Astrocyte of the spinal cord (primary cell): ENCODE measurements at places on chromosomes 11 and 22.

- DNase-seq = peak; percentile 55
These were observed at the start of the genes COMT and TXNRD2 for GRCh38 chr22:19941365-19942082. COMT (plus strand) TSS chr22:19941772; CDS start chr22:19962527, 20,755 bp downstream. TXNRD2 (minus strand) TSS chr22:19941818; CDS start chr22:19941803, 15 bp downstream.

DNA sequence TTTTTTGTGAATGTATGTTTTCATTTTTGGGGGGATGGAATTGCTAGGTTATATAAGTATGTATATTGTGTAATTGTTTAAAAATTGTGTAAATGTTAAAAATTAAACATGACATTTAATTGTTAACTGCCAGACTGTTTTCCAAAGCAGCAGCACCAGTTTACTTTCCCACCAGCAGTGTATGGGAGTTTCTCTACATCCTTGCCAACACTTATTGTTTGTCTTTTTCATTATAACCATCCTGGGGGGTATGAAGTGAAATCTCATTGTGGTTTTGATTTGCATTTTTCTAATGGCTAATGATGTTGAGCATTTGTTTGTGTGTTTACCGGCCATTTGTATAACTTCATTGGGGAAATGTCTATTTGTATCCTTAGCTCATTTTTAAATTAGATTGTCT lies 31.7 kb upstream of the RRAS2 start:
- DNase-seq = no peak

- no peak for DNase-seq
These were observed 339.5 kb upstream of the LUZP2 start for GRCh38 chr11:24157316-24157715.

DNA sequence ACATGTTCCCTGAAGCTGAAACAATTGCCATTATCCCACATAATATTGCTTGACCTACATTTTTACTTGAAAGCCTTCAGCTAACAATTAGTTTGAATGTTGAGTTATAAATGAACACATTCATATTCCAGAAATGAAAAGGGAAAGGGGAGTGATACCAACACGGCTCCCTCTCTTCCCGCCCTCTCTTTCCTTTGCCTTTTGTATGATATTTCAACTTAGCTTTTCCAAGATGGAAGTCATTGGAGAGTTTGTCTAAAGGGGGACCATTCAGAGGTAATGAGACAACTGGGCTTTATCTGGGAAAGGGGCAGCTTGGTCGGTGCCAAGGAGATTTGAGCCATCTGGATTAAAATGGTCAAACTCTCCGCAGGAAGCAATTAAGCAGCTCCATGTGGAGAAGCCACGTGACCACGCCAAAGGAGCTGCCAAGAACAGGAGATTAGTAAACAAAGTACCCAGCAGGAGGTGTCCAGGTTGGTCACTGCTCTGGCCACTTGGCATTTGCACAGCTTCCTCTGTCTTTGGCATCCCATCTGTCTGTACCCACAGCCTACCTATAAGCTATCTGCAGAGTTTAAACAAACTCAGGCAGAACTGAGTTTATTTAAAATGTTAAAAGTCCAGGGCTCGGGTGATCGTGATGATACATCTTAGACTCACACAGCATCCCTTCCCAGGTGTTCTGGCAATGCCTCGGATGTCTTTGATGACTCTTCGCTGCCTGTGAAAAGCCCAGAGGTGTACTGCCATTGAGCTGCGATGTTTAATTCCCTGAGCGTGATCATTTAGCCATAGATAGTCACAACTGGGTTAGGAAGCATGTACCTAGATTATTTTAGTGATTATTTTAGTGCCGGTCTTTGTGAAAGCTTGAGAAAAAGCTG lies 735.9 kb downstream of the NTM start:
- DNase-seq = peak; percentile 80

GRCh38 chr11:14908214-14908880 lies 16.3 kb upstream of the CYP2R1 start:
- DNase-seq = peak; percentile 41

DNA sequence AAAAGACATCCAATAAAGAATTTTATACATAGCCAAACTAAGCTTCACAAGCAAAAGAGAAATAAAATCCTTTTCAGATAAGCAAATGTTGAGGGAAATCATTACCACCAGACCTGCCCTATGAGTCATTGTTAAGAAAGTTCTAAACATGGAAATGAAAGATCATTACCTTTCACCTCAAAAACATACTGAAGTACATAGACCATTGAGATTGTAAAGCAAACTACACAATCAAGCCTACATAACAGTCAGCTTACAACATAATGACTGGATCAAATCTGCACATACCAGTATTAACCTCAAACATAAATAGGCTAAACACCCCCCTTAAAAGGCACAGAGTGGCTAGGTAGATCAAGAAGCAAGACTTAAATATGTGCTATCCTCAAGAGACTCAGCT lies 501.0 kb upstream of the LUZP2 start:
- peak; percentile 52 for DNase-seq

DNA sequence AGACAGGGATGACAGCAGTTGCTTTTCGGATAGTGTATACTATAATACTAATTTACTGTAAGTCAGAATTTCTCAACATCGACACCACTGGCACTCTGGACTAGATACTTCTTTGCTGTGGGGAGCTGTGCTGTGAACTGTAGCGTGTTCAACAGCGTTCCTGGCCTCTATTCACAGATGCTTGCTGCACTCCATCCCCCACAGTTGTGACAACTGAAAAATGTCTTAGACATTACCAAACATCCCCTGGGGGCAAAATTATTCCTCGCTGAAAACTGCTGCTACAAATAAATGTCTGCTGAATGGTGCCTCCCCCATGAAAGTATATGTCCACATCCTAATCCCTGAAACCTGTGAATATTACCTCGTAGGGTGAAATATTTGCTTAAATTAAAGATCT lies 7.5 kb upstream of the SLC15A3 start:
- DNase-seq = no peak

DNA sequence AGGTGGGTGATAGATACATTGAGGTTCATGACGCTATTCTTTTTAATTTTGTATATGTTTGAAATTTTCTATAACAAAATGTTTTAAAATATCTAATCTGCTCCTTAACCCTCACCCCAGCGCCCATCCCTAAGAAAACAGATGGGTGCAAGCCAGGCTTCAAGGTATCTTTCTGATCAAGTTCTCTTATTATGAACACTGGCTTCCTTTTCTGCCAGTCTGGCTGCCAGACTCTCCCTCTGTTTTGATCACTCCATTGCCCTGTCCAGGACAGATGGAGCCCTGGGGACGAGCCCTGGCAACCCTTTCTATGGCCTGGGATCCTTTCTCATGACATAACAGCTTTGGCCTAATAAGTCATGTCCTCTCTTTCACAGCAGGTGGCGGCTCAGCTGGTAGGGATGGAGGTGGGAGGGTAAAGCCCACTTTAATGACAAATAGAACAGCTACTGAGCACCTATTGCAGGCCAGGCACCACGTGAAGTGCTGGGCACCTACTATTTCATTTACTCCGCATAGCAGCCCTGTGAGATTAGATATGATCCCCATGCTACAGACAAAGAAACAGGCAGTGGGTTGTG lies 38.4 kb downstream of the DRD2 start:
- DNase-seq = no peak

- DNase-seq = peak; percentile 56
These were observed 25.6 kb upstream of the TH start for GRCh38 chr11:2196970-2197770.

DNA sequence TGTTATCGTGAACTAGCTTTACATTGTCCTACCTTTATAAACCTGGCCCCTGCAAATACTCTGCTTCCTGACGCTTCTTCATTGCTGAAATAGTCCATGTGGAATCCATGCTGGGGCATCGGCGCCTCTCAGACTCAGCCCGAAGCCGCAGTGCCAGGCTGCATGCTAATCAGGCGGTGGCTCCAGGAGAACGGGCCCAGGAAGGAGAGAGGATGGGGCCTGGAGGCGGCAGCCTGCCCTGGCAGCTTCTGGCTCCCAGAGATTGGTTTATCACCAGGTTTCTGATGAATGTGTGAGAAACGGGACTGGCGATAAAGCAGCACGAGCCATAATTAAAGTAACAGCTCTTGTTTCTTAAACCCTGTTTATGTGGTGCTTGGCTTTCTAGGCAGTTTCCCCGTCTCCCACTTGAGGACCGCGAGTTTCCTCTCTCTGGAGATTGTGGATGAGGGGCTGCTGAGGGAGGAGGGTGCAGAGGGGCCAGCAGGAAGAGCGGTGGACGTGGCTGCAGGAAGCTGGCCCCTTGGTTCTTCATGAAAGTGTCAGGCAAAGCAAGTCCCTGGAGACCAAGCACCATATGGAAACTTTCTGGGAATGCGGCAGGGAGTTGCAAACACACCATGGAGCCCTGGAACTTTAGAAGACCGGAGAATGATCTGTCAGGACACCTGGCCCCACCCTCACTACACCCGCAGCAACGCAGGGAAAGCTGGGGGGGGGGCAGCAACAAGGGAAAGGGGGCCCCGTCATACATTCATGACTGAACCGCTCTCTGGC lies 93.4 kb downstream of the NTM start:
- DNase-seq = no peak

- no peak for DNase-seq
These were observed 84.4 kb downstream of the TRMU start for GRCh38 chr22:46419754-46420571.

GRCh38 chr22:45340323-45340722 lies 30.6 kb downstream of the FAM118A start:
- no peak for DNase-seq

- no peak for DNase-seq
These were observed 2.1 kb upstream of the GSTP1 start for GRCh38 chr11:67581469-67581868.

GRCh38 chr11:126060757-126061171 lies 1.9 kb downstream of the CDON start:
- DNase-seq = no peak

DNA sequence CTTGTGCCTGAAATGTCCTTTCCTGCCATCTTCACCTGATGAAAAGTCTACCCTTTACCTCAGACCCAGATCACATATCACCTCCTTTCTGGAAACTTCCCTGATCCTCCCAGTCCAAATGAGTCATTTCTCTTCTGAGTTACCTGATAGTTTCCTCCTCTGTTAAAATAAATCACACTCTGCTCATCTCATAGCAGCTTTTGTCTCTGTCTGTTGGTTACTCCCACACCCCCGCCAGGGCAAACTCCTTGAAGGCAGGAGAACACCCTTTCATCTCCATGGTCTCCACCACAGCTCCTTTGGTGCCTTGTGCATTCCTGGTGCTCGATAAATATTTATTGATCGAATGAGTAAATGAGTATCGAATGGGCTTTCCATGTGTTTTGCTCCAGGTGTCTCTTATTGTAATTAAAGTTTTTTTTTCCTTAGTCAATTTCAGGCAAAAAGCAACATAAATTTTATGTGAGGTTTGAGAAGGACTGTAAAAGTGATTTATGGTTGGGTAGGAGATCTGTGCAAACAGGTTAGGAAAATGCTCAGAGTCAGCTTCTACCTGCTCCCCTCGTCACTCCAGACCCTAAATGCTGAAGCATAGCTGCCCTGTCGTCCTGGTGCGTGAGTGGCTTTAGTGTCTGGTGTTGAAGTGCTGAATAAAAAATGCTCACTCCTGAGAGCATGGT lies 178.2 kb downstream of the GRIK4 start:
- no peak for DNase-seq

- DNase-seq = peak; percentile 66
These were observed 184.8 kb upstream of the ARHGAP20 start for GRCh38 chr11:110897035-110897434.

- DNase-seq = no peak
These were observed 182.6 kb downstream of the DDX10 start for GRCh38 chr11:108847298-108847990.

DNA sequence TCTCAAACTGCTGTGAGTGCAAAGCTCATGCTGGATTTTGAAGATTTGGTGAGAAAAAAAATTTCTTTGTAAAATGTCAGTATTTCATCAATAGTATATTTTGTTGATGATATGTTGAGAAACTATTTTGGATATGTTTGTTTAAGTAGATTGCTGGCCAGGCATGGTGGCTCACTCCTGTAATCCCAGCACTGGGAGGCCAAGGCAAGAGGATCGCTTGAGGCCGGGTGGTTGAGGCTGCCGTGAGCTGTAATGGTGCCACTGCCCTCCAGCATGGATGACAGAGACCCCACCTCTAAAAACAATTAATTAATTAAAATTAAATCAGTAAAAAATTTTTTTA lies 6.9 kb upstream of the IFITM3 start:
- DNase-seq = no peak

- DNase-seq = no peak
These were observed 10.0 kb upstream of the CSTF3 start for GRCh38 chr11:33171251-33171650.
